ENCODE measurements at places on chromosomes 2 and 18.

GRCh38 chr2:177334940-177335543, 57.5 kb upstream of the AGPS start:
- no peak for DNase-seq

- no peak for DNase-seq
Observed at GRCh38 chr2:162635706-162636105, 202.9 kb downstream of the KCNH7 start.

DNA sequence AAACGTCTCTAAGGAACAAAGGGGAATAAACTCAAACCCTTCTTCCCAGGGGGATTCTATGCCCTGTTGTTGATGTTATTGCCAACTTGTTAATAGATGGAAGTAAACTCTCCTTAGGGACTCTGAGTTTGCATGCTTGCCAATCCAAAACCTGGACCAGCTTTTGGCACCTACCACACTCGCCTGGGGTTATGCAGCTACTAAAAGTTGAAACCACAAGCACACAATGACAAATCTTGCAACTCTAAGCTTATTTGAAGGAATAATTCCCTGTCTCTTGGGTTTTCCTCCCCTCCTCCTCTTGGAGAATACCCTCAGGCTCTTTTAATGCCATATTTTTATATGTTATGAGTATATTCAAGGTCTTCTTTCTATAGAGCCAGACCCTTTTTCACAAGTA, 484.1 kb downstream of the FBXO15 start:
- DNase-seq = no peak

DNA sequence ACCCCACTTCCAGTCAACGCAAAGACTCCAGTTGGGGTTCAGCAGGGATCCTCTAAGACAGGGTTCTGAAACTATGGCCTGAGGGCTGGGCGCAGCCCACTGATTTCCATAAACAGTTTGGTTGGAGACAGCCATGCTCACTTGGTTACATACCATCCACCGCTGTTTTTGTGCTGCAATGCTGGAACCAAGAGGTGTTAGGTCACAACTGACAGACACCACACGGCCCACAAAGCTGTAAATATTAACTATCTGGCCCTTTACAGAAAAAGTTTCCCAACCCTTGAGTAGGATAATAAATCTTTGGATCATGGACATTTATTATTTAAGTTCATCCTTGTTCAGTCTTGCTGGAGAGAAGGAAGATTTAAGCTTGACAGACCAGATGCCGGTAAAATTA, 8.4 kb upstream of the CD226 start:
- DNase-seq = no peak

GRCh38 chr18:48391868-48392267, 17.3 kb downstream of the ZBTB7C start:
- no peak for DNase-seq

DNA sequence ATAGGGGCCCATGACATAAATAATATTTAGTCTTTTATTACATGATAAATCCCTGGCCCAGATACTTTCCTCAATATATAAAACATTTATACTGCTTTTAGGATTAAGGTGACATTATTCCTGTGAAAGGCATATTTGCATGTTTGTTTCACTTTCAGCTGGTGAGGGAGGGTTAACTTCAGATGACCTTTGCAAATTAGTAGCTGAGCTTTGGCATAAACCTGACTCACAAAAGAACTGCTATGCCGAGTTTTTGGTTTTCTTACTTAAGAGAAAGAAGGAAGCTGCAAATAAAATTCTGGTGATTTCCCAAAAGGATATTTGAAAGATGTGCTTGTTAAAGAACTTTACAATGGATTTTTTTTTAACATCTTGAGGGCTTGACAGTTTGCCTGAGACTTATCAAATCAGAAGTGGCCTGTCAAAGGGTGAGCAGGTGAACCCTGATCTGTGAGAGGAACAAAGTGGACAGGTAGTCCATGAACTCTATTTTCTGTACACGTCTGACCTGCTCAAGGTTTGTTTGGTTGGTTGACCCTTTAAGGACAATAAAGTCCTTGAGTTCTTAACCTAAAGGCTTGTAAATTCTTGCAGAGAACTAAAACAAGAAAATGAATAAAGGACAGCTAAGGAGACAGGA, 93.5 kb downstream of the FAM124B start:
- DNase-seq = no peak

DNA sequence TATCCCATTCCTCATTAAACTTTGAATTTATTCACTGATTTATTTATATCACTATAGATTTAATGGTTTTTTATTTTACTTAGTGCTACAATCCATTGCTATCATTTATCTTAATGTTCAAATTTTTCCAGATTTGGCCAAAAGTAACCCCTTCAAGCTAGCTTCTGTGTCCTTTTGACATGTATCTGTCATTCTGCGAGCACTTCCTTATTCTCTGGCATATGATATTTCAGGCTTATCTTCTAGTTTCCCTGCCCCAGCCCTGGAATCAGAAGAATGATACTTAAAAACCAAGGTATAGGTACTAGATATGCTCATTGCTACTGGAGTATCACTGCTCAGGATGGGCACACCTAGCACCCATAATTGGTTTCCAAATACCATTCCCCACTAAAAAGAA, 28.5 kb downstream of the SRBD1 start:
- no peak for DNase-seq

DNA sequence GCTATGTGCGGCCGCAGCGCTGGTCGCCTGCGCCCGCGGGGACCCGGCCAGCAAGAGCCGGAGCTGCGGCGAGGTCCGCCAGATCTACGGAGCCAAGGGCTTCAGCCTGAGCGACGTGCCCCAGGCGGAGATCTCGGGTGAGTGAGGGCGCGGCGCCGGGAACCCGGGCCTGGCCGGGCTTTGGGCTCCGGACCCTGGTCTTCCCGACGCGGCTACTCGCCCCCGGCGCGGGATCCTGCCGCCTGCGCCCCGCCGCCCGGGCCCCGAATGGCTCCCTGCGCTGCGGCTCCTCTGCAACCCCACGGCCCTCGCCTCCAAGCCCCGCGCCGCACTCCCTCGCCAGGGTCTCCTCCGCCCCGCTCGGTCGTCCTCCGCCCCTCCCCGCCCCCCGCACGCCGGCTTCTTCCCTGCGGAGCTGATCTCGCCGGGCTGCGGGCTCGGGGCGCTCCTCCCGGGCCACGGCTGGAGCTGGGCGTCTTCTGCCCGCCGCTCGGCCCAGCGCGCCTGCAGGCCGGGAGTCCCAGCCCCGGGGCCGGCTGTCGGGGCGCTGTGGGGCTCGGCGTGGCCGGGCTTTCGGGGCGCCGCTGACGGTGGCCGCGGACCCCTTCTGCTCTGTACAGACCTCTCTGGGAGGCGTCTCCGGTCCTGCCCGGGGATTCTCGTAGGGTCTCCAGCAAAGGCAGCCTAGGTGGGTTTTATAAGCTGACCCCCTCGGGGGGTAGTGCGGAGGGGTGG, 652 bp downstream of the GPC1 start:
- DNase-seq = no peak

GRCh38 chr18:13643261-13643751, 83.1 kb downstream of the FAM210A start:
- no peak for DNase-seq

DNA sequence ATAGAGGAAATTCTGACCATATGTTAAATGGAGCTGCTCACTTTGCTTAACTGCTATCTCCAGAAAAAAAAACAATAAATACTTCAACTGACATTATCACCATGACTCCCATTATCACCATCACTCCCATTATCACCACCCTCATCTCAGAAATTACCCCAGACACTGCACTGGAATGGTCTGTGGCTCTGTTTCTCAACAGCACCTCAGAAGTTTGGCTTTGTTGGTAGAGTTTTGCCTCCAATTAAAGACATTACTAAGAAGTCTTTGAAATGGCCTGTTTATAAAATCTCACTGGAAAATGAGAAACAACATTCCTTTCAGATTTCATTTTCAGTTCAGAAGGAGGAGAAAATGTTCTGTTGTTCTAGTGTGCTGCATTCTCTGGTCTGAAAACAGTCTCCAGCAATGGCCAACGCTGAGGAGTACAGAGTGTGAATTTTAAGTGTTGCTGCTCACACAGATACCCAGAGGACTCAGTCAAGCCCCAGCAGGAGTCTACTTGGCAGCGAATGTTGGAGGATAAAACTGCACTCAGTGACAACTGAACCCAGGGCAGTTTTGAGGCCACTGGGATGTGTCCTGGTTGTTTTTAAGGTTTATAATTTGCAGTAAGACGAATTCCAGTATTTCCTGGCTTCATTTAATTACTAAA, 364.5 kb upstream of the CDH2 start:
- no peak for DNase-seq

DNA sequence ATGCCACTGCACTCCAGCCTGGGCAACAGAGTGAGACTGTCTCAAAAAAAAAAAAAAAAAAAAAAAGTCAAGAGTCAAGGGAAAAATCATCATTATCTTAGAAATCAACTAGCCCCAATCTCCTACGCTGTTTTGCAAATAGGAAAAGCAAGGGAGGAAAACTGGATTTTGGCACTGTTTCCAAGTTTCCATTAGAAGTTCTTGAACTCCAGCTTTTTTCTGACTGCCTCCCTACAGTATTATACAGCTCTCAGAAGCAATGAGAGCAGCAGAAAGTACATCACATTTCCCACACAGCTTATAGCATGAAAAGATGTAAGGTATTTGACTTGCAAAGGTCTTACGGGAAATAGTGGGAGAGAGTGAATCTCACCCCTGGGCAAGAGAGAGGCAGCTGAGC, 127.8 kb downstream of the OSR1 start:
- DNase-seq = no peak

GRCh38 chr2:16656784-16657391, 8.7 kb downstream of the CYRIA start:
- DNase-seq = no peak

DNA sequence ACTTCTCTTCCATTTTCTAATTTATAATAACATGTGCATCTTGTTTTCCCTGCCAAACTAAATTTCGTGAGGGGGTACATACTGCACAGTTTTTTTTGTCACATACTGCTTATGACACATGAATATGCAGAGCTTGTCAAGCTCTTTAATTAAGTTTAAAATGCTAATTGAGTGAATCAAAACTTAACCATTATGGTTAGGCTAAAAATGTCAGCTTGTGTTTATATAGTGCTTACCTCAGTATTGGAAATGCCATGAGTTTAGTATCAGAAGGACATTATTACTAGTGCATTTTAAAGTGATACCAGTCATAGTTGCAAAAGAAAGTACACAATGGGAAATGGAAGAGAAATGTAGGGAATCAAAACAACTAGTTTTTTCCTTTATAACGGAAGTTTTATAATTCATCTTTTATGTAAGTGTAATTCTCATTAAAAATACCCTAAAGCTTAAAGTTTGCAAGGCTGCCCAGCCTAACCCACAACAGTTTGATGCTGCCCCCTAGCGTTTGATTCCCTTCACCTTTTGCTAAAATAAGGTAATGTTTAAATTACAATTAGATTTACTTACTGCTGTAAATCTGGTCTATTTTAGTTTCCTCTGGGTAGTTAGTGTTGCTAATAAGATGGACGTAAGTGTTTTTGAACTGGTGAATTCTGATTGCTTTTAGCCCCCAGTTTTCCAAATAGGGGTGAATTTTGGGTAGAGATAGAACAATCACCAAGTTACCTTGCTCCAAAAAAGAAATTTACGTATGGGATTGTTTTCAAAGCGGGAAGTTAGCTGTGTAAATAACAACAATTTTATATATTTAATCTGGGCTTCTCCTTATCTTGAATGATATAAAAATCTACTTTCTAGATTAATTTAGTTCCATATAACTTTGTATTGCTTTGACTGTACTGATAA, 3.2 kb downstream of the SLC39A10 start:
- DNase-seq = peak; percentile 50

DNA sequence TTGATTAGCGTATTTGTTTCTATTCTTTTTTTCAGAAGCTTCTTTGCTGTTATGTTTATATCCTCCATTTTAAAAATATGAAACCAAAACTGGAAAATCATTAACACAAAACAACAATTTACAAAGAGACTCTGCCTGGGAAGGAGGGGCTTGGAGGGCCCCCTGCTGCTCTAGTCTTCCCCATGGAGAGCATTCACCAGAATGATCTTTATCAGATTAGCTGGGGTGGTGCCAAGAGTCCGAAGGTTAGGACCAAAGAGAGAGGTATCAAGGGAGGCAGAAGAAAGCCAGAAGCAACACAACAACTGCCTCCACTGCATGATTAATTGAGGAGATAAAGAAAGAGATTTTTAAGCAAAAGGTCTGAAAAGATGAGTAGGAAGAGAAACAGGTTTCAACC, 218.6 kb downstream of the IRS1 start:
- DNase-seq = no peak

DNA sequence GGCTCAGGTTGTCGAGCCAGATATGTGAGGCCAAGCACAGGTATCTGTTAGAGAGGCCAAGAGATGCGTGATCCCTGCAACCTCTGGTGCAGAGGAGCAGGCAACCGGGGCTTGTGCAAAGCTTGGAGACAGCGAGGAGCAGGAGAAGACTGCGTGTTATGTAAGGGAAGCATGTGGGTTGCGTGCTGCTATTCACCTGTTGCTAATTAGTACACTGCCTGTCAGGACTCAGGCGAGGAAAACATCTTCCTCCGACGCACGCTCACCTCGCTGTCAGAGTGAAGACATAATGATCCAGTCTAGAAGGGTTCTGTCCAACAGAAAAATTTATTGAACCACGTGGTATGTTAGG, 102.5 kb downstream of the HNRNPLL start:
- no peak for DNase-seq

- DNase-seq = no peak
Observed at GRCh38 chr2:150974864-150975263, 286.8 kb downstream of the RBM43 start.

- no peak for DNase-seq
Observed at GRCh38 chr18:76064998-76065397, 430.0 kb downstream of the ZNF516 start.

DNA sequence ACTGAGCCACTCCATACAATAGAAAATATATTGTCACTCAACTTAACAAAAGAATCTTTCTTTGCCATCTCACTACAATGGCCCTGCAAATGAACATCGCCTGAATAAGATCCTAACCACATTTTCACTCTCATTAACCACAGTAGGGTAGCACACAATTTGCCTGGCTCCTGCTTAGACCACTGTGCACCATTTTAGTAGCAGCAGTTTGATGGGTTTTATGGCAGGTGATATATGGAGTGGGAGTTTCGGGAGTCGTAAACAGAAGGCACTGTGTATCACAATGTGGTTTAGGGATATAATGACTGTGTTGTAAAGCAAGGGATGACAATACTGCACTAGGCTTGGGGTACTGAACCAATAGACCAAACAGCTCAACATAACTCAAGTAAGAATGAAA, 617.4 kb downstream of the BCL11A start:
- no peak for DNase-seq

- no peak for DNase-seq
Observed at GRCh38 chr2:229269146-229269545, 1.9 kb downstream of the PID1 start.

Measured in stimulated activated CD8-positive, alpha-beta memory T cell treated with anti-CD3 and anti-CD28 coated beads, Interleukin-2, amount 100 ng/mL, for 48 hours (primary cell).